ENCODE measurements at places on chromosomes 12 and 14.
A peak's percentile ranks its signal among the peaks of the same experiment; 100 is the strongest.

DNA sequence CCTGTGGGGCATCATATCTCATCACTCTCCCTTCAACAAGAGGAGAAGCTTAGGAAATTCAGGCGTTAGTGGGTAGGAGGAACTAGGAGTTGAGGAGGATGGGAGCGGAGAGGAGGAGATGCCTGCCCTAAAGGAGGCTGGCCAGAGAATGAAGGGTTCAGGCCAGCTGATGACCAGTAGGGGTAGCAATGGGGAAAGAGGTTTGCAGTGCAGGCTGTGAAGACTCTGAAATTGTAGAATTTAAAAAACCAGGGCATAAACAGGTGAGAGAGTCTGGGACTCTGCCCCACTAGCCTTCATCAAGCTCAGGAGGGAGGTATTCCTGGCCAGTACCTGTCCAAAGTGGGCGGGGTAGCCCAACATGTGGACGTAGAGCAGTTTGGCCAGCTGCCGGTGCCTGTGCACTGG lies 809 bp downstream of the AP1G2 start:
- DNase-seq = no peak

DNA sequence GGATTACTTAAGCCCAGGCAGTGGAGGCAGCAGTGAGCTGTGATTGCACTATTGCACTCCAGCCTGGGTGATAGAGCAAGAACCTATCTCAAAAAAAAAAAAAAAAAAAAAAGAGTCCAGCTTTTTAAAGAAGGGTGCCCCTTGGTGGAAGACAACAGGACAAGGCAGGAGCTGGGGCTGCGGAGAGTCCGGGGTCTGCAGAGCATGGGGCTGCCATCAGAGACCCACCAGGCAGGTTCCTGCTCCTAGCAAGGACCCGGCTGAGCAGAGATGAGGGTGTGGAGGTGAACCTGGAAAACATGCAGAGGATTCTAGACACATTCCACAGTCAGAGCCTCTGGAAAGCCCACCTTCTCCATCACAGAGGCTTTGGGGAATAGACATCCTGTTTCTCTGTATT lies 21.0 kb upstream of the CIPC start:
- no peak for DNase-seq

GRCh38 chr14:94648801-94649200 lies 36.6 kb downstream of the SERPINA3 start:
- DNase-seq = no peak

GRCh38 chr12:42166501-42166900 lies 21.8 kb upstream of the GXYLT1 start:
- peak; percentile 36 for DNase-seq

DNA sequence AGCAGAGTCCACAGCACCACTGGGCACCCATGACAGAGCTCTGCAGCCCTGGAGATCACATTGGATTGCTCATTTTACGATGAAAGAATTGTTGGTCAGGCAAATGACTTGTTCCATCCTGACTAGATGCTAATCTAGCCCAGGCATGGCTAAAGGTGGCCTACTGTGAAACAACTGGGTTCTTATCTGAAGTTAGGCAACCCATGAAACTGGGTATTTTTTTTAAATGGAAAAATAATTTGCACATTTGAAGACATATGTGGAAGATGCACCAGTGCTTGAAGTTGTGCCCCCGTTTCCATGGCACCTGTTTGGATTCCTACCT lies 8.3 kb downstream of the PYGL start:
- no peak for DNase-seq

DNA sequence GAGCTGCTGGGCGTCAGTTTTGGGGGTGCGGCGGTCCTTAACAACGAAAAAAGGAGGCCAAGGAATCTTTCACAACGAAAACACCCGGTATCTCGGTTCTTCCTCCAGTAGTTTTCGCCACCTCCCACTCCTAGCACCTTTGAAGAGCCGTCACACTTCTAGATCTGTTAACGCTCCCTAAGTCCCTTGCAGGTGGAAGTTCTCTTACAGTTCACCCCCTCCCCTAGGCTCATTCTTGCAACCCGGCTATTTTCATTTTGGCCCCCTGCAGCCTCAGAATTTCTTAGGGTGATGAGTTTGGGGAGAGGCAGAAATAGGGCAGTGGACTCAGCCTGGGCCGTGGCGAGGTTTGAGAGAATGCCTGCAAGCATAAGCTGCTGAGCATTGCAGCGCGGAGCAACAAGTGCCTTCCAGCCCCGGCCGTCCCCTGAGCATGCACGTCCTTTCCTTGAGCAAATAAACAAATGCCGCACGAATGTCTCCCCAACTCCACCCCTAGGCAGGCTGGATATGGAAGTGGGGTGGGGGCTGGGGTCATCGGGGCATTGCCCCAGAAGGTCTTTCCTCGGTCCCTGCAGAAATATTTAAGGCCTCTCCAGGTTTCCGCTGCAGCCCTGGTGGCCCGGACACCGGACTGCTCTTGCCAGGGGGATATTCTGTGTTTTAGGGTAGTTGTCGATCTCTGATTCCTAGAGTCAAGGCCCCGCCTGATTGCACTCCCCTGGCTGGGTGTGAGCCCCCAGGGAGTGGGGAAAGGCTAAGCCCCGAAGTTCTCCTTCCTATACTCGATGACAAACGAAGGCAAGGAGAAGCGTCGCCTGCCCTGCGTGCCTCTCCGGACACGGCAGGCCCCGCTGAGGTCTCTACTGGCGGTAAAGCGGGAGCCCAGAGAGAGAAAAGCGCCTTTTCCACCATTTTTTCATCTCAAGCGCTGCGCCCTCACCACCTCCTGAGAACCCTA lies 1.6 kb downstream of the RFX4 start:
- DNase-seq = no peak

DNA sequence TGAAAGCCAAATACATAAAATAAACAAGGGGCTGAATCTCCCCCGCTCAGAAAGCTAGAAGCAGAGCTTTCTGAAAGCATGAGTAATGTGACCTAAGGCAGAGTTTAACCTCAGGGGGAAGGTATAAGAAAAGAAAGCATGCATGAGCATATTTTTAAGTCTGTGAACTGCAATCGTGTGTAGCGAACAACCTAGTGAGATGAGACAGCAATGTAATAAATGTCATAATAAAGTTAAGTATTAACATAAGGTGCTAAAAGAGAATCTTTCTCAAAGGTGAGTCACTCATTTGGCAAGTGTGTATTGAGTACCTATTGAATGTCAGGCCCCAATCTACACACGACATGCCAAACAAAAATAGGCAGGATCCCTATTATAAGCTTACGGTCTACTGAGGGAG lies 14.2 kb upstream of the WDR20 start:
- DNase-seq = no peak

DNA sequence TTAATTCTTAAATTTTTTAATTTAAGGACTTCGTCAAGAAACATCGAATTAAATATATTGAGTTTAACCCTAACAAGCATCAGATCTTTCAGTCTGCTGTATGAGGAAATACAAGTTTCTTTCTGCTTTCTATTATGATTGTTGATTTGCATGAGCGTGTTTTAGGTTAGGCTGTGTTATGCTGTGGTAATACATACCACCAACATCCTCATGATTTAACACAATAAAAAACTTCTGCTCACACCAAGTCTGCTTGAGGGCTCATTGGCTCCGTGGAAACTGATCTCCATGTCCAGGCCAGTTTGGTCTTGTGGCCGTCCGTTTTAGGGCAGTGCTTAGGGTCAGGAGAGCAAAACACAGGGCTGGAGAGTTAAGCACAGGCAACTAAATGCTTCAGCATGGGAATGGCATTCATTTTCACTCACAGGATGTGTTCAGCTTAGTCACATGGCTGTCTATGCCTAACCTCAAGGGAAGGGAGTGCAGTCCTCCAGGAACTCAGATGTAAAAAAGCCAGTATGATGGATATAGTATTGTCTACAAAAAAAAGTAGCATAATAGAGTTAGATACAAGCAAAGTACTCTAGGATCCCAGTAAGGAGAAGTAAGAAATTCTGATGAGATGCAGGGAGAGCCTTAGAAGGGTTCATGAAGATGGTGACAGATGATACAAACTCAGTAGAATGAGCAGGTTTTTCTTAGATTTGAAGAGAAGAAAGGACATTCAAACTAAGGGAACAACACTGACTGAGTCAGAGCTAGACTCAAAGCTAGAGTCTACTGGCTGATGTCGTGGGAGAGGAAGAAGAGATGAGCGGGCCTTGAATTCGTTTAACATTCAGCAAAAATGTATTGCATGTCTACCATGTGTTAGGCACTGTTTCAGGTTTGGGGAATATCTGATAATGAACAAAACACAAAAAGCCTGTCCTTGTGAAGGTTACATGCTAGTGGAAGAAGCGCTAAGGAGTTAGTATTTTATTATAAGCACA lies 16.3 kb downstream of the MARK3 start:
- DNase-seq = peak; percentile 86

DNA sequence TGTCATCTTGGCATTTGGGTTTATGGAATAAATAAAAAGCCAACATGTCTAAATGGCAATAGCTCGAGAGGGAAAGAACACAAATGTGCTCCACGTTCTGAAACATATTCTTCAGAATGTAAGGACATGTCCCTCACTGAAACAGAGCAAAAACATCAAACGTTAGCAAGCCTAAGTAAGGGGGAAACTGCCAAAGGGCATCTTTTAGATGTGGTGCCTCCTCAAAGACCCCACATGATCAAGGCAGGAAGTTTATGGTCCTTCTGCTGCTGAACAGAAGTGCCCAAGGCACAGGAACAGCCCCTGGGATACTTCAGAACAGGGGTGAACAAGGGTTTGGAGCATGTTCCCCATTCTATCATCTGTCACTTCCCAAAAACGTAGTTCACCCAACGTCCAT lies 227.0 kb downstream of the ANO2 start:
- no peak for DNase-seq

GRCh38 chr14:105419195-105420091 lies at the start of gene MTA1:
TSS of gene MTA1 (plus strand) at chr14:105419827. CDS start at chr14:105420036, 209 bp downstream.
- no peak for DNase-seq

DNA sequence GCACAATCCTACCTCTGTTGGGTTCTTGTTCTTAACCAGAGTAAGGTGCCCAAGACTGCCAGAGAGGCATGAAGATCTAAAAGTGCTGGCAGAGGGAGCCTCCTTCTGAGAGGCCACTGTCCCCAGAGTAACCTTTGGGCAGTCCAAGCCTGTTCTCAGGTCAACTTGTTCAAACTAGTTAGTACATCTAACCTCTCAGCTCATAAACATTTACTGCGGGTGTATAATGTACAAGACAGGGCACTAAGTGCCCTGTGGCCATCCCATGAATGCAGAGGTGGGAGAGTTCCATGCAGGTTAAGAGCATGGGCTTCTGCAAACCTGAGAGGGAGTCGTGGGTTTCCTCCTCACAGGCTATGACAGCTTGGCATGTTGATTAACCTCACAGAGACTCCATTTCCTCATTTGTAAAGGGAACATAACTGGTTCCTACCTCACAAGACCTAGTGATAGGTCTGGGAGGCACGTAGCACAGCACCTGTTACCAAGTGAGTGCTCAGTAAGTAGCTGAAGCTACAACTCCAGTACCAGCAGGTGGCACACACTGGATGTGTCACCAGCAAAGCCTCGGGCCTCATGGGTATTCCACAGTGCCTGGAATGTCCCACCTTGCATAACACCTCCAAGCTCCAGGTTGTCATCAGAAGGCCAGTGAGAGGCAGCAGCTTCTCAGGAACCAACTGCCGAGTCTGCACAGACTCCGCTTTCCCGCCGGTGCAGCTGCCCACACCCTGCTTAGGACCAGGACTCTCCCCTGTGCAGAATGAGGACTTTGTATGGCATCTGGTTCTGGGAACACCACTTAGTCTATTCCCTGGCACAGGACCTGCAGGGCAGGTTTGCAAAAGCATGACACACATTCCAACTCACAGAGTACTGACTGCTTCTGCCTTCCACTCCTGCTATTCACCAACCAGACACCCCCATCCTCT lies 4.4 kb downstream of the VDR start:
- no peak for DNase-seq

DNA sequence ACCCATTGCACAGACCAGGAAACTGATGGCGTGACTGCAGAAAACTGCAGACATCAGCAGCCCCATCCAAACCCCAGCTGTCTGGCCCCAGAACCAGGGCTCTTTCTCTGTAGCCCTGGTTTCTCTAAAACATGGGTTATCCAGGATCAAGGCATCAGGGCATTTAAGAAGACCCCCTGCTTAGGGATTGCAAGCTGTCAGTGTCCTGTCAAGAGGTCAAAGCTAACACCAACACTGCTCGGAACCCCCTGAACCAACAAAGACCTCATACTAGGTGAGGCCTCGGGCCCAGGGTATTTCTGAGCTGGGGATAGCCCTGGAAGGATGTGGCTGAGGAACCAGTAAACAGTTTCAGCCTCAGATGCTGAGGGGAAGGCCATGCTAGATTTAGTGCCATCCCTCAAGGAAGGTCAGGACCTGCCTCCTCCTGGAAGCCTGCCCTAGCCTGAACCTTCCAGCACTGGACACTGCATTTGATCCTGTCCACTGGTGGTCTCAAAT lies 39.2 kb downstream of the BCL11B start:
- DNase-seq = no peak

DNA sequence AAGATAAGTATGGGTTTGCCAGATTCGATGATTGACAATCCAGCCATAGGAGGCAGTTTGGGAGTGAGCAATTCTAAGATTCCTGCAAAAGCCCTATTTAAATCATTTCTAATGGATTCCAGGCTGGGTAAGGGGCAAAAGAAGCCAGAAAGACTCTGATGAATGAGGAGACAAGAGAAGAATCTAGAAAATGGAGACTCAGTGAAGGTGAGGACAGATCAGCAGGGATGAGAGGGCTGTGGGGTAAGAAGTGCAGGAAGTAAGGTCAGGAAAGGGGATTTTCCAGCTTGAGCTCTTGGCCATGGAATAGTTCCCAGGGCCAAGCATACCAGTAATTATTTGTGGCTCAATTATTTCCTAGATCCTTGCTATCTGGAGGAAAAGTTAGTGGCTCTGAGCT lies 87.3 kb downstream of the TMX1 start:
- DNase-seq = peak; percentile 36

- no peak for DNase-seq
These were observed 101.2 kb downstream of the NELL2 start for GRCh38 chr12:44774815-44775411.

- DNase-seq = peak; percentile 79
These were observed 14.3 kb downstream of the FNTB start for GRCh38 chr14:65000898-65001591.

GRCh38 chr12:44053549-44054127 lies 217.8 kb downstream of the TMEM117 start:
- DNase-seq = peak; percentile 82

DNA sequence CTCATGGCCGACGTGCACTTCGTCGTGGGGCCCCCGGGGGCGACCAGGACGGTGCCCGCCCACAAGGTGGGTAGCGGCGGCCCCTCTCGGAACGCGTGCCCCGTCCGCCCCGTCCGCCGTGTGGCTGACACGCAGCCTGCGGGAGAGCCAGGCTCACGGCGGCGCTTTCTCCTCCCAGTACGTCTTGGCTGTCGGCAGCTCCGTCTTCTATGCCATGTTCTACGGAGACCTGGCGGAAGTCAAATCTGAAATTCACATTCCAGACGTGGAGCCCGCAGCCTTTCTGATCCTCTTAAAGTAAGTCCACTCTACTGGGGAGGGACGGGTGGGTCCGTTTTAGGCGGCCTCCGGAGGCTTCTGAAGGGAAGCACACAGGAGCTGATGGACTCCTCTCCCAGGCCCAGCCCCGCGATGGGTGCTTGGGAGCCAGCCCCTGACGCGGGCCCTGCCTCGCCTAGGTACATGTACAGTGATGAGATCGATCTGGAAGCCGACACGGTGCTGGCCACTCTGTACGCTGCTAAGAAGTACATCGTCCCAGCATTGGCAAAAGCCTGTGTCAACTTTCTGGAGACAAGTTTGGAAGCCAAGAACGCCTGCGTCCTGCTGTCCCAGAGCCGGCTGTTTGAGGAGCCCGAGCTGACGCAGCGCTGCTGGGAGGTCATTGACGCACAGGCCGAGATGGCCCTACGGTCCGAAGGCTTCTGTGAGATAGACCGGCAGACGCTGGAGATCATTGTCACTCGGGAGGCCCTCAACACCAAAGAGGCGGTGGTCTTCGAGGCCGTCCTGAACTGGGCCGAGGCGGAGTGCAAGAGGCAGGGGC lies 1.1 kb downstream of the BTBD6 start:
- peak; percentile 31 for DNase-seq

- no peak for DNase-seq
These were observed 72.7 kb upstream of the FUT8 start for GRCh38 chr14:65339866-65340265.
